ENCODE measurements at places on chromosomes 5 and 9.

DNA sequence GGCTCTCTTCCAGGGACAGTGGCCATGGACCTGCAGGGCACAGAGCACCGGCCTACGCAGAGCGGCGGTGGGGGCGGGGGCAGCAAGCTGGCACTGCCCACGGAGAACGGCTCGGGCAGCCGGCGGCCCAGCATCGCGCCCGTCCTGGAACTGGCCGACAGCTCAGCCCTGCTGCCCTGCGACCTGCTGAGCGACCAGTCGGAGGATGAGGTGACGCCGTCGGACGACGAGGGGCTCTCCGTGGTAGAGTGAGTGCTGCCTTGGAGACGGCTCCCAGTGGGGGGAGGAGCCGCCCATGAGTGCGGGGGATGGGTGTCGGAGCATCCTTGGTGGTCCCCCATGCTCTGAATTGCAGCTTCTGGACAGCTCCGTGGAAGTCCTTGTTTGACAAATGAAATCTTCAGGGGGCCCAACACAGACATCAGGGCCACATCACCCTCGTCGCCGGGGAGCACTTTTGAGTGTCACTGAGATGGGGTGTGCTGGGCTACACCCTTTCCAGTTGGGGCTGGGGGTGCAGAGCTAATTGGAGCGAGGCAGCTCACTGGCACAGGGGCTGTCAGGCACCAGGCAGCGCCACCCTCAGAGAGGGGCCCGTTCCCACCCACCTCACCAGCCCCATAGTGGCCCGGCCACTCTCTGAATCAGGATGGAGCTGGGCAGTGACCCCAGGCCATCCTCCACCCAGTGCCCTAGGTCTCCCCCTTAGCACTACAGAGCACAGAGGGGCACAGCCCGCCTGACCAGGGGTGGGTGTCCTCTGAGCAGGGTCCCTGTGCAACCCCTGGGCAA lies 70.9 kb downstream of the KCNT1 start:
- DNase-seq, result no peak
- no peaks in the 10 kb centered on the region for H3K4me1 ChIP-seq
- H3K27me3 ChIP-seq, result no peaks in the 10 kb centered on the region
- no peaks in the 10 kb centered on the region for H3K36me3 ChIP-seq
- H3K27ac ChIP-seq, result no peak overlapping the region
- no peak overlapping the region for H3K4me3 ChIP-seq

DNA sequence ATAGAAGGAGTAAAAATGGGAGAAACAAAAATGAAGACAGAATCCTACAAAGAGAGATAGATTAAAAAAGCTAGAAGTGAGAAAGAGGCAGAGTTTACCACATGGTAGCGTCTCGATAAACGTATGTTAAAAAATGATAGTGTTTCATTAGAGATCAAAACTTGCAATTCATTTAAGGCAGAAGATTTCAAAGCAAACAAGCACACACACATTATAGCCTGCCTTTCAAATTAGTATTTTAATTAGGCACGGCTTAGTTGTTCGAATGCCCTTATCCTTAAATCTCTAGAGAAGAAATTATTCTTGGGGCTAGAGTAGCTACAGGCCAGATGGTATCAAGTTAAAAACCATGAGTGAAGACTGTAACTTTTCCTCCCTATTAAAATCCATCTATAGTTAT lies 6.0 kb downstream of the STOM start:
- H3K27me3 ChIP-seq, result no peaks in the 10 kb centered on the region
- H3K36me3 ChIP-seq, result no peaks in the 10 kb centered on the region
- no peak for DNase-seq
- H3K4me1 ChIP-seq, result peaks cover 4% of the 10 kb centered on the region
- H3K27ac ChIP-seq, result peak overlapping the region; percentile 74

- no peak for DNase-seq
- H3K36me3 ChIP-seq, result no peaks in the 10 kb centered on the region
- no peak overlapping the region for H3K27ac ChIP-seq
- H3K4me3 ChIP-seq, result no peak overlapping the region
Observed at GRCh38 chr9:405341-405740, 190.7 kb downstream of the DOCK8 start.

GRCh38 chr9:81822301-81822865 lies 105.8 kb upstream of the SPATA31D4 start:
- H3K4me1 ChIP-seq, result peaks cover 7% of the 10 kb centered on the region
- H3K27ac ChIP-seq, result no peak overlapping the region
- DNase-seq, result no peak
- no peak overlapping the region for H3K4me3 ChIP-seq

- DNase-seq, result no peak
- no peaks in the 10 kb centered on the region for H3K27me3 ChIP-seq
- no peaks in the 10 kb centered on the region for H3K4me1 ChIP-seq
- H3K36me3 ChIP-seq, result no peaks in the 10 kb centered on the region
- no peak overlapping the region for H3K4me3 ChIP-seq
Observed at GRCh38 chr5:29720954-29721353, 1472.5 kb upstream of the CDH6 start.

Measured in prostate gland (tissue), 2 donors.